ENCODE measurements at places on chromosomes 16 and 17.
A peak's percentile ranks its signal among the peaks of the same experiment; 100 is the strongest.

- DNase-seq: no peak
These were observed 64.7 kb downstream of the WNT3 start for GRCh38 chr17:46753776-46754175.

DNA sequence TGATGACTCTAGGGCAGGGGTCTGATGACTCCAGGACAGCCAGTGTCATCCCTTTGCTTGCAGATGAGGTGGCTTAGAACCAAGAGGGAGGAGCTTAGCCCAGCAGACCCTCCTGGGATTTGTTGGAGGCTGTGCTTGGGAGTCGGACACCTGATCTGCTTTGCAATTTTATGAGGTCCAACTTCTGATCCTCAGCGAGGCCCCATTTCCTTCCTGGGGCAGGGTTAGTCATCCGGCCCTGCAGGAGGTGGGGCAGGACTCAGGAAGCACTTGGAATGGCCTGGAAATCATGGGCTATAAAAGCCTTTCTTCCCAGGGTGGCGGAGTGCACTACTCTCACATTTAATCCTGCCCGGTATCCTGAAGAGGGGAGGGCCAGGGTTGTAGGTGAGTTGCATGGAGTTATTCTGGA lies 168.5 kb downstream of the MSI2 start:
- DNase-seq: no peak

DNA sequence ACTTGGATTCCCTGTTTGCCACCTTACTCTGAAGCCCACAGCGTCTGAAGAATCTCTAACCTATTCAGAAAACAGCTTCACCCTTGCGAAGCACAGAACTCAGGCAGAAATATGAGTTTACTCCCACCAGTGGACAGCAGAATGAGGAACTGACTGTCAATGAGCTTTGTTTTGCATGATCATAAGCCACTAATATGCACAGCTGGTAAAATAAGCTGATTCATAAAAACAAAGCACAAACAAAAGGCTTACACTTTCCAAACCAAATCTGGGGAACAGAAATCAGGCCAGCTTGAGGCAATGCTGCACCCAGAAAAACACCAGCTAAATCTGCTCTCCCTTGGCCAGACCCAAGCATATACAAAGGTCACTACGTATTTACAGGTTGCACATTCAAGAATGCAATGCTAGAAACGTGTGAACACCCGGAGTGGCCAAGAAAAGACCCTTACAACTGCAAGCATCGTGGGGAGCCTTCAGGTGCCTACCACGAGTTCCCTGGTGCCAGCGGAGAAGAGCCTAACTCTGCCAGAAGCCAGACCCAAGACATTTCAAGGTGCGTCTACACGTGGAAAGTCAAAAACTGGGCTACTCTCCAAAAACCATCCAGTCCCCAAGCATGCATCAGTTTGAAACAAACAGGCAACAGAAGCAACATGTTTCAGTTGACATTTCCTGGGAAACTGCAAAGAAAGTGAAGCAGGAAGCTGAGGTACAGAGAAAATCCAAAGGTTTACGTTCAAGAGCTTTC lies 207.1 kb downstream of the ZFHX3 start:
- DNase-seq: no peak

- DNase-seq: no peak
These were observed 171.6 kb downstream of the ZNF18 start for GRCh38 chr17:11825572-11826209.

DNA sequence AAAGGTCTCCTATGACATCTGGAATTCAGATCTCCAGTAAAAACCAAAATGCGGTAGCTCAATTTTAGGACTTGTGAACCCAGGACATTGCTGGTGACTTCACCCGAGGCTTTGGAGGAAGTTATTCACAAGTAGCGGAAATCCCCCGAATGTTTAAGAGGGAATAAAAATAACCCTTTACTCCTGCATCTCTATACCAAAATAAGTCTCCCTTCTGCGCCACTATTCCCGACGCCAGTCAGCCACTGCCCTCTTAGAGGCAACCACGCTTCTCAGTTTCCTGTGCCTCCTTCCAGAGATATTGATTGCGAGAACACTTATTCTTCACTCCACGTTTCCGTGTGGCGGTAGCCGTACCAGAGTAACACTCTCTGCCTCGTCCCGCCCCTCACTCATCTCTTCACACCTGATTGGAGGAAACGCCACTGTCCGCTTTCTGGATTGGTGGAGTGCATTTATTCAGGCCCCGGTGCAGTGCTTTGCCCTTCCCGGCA lies 27.4 kb downstream of the EMP2 start:
- DNase-seq: peak; percentile 63

- no peak for DNase-seq
These were observed 2.9 kb upstream of the PGS1 start for GRCh38 chr17:78375401-78376151.

All from stimulated activated CD8-positive, alpha-beta memory T cell treated with anti-CD3 and anti-CD28 coated beads, Interleukin-4, amount 100 ng/mL, for 48 hours (primary cell).